Forelimb muscle (tissue), 1 donor: ENCODE measurements at places on chromosomes 4 and X. TPM values are rescaled to one million over a fixed set of nuclear protein-coding genes. Genes with fewer than 3 reads are reported as not detected.
A peak's percentile ranks its signal among the peaks of the same experiment; 100 is the strongest.

- no peak for DNase-seq
Measured at GRCh38 chrX:53234484-53234883, 9.5 kb upstream of the KDM5C start.

GRCh38 chr4:78588894-78589545 is 37.5 kb downstream of the ANXA3 start:
- no peak for DNase-seq

DNA sequence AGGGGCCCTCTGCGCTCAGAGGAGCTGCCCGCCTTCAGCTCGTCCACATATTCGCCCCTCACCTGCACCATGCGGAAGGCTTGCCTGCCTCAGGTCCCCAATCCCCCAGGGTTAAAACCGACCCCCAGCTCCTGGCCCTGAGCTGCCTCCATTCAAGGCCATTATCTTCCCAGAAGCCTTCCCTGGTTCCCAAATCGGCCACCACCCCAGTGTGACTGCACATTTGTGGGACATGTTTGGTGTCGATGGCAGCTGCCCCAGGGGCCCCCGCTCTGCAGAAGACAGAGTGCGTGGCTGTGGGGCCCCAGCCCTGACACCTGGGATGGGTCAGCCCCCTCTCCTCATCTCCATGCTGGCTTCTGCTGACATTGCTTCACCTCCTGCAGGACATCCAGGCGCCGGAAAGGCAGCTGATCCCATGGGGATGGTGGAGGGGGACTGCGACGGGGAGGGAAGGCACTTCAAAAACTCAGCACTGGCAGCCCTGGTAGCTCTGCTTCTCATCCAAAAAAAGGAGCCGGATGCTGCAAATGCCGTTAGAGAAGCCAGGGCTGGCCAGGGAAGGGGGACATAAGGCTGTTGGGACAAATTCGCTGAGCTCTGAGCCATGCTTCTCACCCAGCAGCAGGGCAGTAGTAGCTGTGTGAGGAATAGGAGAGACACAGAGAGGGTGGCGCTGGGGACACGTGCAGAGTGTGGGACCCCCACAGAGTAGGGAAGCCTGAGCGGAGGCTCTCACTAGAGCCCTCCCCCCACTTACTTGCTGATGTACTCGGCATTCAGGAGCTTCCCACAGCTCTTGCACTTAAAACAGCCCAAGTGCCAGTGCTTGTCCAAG is 78.5 kb downstream of the ABLIM2 start:
- no peak for DNase-seq

TMPRSS11B gene
- not detected for polyA plus RNA-seq

QRFPR gene
- 1.7 TPM for polyA plus RNA-seq

- DNase-seq: no peak
Measured at GRCh38 chr4:88285235-88285653, 883 bp upstream of the PPM1K start.

- no peak for DNase-seq
Measured at GRCh38 chr4:84938316-84938715, 28.2 kb downstream of the WDFY3 start.

GRCh38 chrX:119602701-119603255 is 3.4 kb downstream of the NKRF start:
- no peak for DNase-seq

DNA sequence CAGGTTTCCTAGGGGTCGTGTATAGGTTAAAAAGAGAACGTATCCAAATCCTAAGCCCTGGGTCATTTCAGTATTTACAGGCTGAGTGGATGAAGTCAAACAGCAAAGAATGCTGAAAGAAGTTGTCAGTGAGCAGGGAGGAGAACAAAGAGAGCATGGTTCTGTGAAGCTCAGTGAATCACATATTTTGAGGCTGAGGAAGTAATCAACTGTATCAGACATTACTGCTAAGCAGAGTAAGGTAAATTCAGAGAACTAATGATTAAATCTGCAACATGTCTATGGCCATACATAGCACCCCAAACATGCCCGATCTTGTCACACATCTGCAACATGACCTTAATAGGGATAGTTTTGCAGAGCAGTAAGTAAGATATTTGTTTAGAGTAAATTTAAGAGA is 1130.3 kb downstream of the RAPGEF2 start:
- DNase-seq: no peak

- no peak for DNase-seq
Measured at GRCh38 chr4:25377572-25378436, 741 bp downstream of the ANAPC4 start.

GRCh38 chrX:10110316-10110935 is 46.3 kb upstream of the CLCN4 start:
- no peak for DNase-seq

DNA sequence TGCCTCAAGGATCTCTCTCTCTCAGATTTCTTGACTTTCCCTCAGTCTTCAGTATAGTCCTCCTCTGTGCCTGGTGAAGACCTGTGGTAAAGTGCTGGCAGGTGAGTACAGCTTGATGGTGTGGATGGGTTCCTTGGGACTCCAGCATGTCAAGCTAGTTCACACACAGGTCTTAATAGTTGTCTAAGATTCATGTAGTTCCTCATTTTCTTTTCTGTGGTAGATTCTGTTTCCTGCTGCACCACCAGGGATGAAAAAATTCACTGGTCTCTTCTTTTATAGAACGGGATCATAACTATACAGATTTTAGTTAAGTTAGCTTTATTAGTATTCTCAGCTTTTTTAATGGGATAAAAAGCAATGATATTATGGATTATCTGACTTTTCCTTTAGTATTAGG is 32.5 kb upstream of the PAQR3 start:
- DNase-seq: no peak

DNA sequence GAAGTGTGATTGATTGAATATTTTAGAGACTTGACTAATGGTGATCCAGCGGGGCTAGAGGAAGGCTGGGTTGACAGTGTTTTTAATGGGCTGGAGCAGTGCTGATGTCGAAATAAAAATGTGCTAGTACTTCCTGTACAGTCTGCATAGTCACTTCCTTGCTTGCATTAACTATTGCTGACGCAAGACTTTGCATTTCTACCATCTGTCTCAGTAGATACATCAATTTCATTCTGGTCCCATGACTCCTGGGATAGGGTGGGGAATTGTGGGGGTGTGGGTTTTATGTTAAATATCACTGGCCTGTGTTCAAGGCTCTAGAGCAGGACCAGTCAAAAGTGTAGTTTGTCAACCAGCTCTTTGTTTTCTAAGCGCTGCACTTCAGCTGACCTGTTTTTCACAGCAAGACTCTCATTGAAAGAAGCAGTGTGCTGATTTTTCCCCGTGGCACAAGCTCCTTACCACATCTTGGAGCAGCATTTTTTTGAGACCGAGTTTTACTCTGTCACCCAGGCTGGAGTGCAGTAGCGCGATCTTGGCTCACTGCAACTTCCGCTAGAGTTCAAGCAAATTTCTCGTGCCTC is 35.2 kb upstream of the PHEX start:
- DNase-seq: no peak

DNA sequence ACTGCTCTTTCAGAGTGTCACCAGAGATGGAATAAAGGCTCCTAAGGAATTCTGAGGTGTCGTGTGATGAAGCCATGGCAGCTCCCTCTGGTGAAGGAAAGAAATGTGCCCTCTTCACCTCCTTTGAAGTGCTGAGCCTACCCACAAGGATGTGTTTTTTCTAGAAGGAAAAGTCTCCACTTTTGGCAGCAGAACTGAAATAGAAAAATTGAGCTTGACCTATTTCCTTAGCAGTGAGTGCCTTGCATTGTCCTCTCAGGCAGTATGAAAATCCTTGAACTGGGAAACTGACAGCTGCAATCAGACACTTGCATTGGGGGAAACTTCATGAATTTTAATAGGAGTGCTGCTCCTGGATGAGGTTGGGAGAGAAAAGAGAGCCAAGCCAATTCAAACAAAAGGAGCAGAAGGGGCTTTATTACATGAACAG is 95.2 kb downstream of the DCLK2 start:
- no peak for DNase-seq

DNA sequence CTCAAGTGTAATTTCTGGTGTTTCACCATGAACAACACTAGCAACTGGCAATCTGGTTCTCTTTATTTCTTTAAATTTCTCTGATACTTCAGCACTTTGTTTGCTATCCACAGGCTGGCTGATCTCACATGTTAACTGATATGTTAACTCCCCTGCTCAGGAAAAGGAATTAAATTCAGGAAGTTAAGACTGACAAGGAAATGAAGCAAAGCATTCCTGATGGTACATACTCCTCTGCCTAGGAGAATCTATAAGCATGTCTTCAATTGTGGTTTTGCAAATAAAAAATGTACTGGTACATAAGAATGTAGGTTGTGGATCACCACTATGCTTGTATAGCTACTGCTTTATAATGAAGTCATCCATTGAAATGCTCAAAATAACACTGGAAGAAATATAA is 1119.2 kb upstream of the INTU start:
- DNase-seq: no peak

GRCh38 chr4:98994474-98995182 is 893 bp upstream of the METAP1 start:
- no peak for DNase-seq

- DNase-seq: no peak
Measured at GRCh38 chrX:51737091-51737490, 6.2 kb upstream of the GSPT2 start.

DNA sequence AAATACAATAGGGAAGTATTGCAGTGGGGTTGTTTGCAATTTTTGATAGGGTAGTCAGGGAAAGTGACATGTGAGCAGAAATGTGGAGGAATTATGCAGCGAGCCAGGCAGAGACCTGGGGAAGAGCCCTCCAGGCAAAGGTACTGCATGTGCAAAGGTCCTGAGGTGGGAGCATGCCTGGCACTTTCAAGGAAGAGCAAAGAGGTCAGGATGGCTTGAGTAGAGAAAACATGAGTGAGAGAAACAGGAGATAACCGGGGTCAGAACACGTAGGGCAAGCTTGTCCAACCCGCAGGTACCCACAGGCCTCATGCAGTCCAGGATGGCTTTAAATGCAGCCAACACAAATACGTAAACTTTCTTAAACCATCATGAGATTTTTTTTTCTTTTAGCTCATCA is 71.0 kb downstream of the COQ2 start:
- DNase-seq: no peak

SSX2B gene
- not detected for polyA plus RNA-seq

- no peak for DNase-seq
Measured at GRCh38 chrX:133285341-133285740, 67.2 kb upstream of the TFDP3 start.

DNA sequence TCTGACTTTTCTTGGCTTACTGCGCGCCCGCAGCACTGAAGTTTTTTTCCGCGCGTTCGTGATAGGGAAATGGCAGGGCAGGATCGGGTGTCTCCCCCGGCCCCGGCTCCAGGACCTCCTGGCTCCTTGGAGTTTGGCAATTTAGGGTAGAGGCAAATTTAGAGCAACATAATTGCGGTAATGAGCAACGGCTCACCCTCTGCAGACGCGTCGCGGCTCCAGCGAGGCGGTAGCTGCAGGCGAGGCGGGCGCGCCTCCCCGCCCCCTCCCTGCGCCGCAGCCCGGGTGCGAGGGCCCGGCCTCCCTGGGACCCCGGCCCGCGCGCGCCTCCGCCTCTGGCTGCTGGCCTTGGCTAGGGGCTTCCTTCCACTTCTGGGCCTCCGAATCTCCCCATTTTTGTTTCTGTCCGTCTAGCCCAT is 6.2 kb downstream of the MSX1 start:
- DNase-seq: no peak

GRCh38 chr4:56102601-56103000 is 153.9 kb downstream of the CEP135 start:
- DNase-seq: no peak

RPS6KA6 gene
- polyA plus RNA-seq: 3.8 TPM

GRCh38 chrX:48165241-48165640 is 31.4 kb downstream of the SSX5 start:
- no peak for DNase-seq

- peak; percentile 16 for DNase-seq
Measured at GRCh38 chrX:104195489-104196084, 29.3 kb downstream of the FAM199X start.

DNA sequence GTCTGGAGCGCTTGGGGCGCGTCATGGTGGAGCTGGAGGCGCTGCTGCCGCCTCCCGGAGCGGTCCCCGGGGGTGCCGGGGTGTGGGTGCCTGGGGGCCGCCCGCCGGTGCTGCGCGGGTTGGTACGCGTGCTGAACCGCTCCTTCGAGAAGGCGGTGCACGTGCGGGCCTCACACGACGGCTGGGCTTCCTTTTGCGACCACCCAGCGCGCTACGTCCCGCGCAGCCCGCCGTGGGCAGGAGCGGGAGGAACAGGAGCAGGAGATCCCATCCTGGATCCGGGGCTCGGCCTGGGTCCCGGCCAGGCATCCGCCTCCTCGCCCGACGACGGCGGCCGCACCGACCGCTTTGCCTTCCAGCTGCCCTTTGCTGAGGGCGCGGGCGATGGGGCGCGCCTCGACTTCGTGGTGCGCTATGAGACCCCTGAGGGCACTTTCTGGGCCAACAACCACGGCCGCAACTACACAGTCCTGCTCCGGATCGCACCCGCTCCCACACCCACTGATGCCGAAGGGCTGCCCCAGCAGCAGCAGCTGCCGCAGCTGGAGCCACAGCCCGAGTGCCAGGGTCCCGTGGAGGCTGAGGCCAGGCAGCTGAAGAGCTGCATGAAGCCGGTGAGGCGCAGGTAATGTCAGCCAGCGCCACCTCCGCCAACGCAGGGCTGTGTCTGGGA is 792 bp downstream of the PPP1R3F start:
- no peak for DNase-seq

DNA sequence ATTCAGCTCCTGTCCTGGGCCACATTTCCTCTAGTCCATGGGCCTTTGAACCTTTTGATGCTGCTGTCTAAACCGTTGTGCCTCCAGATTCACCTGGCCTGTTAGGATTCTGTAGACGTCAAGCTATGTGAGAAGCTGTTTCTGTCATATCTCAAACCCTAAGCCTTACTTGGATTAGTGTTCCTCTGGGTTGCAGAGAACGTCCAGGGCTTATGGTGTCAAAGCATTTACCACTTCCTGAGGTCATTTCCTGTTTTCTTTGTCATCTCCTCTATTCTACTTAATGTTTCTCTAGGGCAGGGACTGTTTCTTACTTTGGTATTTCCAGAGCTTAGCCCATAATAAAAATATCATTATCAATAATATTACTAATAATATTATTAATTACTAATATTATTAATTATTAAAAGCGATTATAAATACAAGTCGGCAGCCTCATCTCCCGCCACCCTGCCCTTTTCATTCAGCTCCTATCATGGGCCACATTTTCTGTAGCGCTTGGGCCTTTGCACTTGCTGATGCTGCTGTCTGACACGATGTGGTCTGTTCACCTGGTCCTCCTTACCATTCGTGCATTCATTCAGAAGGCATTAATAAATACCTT is 19.1 kb downstream of the PRIMPOL start:
- no peak for DNase-seq

ARHGAP6 gene
- 9.3 TPM for polyA plus RNA-seq

TRIM75 gene
- polyA plus RNA-seq: 0.10 TPM

KLF8 gene
- polyA plus RNA-seq: 4.7 TPM
